ENCODE measurements at places on chromosomes 6 and 20.

- DNase-seq = no peak
These were observed 164.7 kb upstream of the RIMS1 start for GRCh38 chr6:71721642-71722041.

DNA sequence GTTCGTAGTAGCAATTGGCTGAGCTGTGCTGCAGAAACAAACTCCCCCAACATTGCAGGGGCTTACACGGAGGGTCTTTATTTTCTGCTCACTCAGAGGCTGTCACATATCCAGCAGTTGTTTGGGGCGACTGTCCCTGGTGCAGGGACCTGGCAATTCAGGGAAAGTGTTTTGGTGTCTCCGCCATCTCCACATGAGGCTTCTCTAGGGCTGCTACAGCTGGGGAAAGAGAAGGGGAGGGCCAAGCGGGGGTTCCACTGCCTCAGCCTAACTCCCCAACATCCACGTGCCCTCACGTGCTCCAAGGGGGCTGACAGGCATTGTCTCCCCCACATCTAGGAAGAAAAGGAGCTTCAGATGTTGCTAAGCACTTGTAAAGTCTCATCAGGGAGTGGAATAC lies 61.3 kb upstream of the NXT1 start:
- DNase-seq = no peak

DNA sequence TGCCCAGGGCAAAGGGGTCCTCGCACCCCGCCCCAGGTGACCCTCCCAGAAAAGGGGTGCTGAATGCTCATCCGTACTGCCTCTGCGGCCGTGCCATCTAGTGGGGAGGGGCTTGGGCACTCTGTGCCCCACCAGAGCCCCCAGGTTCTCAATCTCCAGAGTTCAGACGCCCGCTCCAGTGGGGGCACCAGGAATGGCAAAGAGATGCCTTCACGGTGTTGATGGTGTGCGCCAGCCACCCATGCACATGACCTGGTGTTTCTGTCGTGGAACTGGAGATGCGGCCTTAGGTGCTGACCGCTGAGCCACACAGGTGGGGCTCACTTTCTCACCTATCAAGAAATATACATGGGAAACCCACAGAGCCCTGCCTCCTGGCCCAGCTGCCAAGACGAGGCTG lies 30.8 kb downstream of the GNAS-AS1 start:
- DNase-seq = no peak

- DNase-seq = no peak
These were observed 131.2 kb upstream of the CDH4 start for GRCh38 chr20:61120595-61121515.

- DNase-seq = no peak
These were observed 115.8 kb upstream of the MAP7 start for GRCh38 chr6:136666041-136666440.

GRCh38 chr6:125277838-125278237 lies 23.9 kb downstream of the HDDC2 start:
- DNase-seq = no peak

- no peak for DNase-seq
These were observed 18.0 kb downstream of the AIG1 start for GRCh38 chr6:143078468-143079324.

DNA sequence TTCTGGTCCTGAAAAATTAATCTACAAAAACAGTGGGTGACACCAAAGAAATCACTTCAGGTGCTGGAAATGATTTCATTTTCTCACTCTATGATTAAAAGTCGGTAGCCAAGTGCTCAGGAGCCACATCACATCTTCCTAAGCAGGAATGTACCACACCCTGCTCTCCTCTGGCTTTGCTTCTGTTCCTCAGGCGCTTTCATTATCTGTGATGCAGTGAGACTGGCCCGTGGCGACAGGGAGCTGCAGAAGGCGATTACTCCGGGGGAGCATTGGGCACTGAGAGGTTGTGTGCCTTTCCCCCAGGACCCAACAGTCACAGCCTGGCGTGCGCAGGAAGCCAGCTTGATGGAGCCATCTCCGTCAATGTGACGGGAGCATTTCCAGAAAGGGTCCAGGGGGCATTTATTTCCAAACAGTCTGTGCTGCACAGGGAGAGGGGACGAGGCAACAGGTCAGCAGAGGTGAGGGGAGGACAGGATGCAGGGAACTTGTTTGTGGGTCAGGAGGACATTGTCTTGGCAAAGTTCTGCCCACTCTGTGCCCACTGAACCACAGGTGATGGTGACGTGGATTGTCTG lies 5.6 kb upstream of the ZNF831 start:
- DNase-seq = no peak

DNA sequence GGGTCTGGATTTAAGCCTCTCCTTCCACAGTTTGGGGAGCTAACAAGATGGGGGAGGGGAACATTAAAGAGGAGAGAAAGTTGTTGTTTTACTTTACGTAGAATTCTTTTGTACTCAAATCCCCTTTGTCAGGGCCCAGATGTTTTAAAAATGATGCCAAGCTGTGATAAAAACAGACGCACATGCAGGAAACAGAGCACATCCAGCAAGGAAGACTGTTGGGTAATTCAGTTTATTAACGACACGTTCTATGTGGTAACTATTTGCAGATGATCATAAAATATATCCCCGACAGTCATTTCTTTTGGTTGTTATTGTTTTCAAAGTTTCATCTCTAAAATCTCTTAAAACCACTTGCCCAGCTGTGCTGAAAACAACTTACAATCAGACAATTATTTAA lies 307.0 kb upstream of the PRDM1 start:
- DNase-seq = no peak

GRCh38 chr20:15887387-15887786 lies 685.9 kb downstream of the KIF16B start:
- DNase-seq = no peak

- no peak for DNase-seq
These were observed 43.4 kb upstream of the TFAP2A start for GRCh38 chr6:10458287-10458686.

DNA sequence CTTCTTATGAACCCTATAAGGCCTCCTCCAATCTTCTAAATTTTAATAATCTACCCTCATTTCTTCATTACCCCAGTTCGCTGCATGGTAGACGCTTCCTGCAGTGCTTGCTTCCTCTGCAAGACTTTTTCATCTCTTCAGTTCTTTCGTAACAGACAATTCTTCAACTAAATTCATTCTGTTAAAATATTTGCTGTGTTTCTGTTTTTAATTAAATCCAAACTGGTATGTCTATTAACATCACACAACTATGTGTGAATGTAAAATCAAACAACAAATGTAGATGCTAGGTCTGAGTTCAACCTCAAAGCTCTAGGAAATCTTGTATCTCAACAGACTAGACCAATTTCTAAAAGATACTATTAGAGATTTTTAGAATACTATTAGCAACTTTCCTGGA lies 199.3 kb downstream of the RNGTT start:
- DNase-seq = no peak

GRCh38 chr6:126805861-126806260 lies 312.6 kb upstream of the RSPO3 start:
- no peak for DNase-seq

- DNase-seq = no peak
These were observed 21.2 kb upstream of the NOP56 start for GRCh38 chr20:2631228-2631627.

DNA sequence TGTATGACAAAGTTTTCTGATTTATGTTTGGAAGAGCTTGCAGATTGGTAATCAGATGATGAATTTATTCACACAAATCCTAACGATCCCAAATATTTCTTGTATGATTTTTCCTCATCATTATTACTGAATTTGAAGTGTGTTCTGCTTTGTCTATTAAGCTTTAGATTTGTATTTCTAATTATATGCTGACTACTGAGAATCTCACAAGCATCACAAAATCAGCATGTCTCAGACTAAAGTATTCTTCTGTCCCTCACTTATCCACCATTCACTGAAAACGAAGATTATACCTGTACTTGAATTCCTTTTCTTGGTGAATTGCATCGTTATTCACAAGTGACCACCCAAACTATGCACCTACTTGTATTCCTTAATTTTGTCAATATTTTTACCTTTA lies 796.3 kb upstream of the MAP3K7 start:
- no peak for DNase-seq

GRCh38 chr6:156848123-156848522 lies 70.9 kb downstream of the ARID1B start:
- DNase-seq = no peak

DNA sequence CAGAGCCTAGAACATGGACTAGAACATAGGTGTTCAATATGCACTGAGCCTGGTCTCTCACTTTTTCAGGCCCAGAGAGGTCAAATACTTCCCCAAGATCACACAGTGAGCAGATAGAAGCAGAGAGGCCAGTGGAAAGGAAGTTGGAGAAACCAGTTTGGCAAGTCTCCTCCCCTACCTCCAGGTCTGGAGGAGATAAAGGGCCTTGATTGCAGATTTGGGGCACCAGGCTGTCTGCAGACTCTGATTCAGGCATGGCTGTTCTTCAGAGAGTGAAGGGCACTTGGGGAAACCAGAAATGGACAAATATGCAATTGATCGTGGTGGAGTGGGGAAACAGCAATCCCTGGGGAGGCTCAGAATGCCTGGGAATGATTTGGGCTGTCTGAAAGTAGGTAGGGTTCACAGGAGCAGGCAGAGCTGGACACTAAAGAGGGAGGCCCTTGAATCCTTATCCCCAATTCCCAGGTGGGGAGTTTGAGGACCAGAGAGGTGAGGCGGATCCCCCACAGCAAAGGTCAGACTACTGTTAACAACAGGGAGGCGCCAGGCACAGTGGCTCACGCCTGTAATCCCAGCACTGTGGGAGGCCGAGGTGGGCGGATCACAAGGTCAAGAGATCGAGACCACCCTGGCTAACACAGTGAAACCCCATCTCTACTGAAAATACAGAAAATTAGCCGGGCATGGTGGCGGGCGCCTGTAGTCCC lies 2.3 kb downstream of the PEDS1 start:
- DNase-seq = no peak

DNA sequence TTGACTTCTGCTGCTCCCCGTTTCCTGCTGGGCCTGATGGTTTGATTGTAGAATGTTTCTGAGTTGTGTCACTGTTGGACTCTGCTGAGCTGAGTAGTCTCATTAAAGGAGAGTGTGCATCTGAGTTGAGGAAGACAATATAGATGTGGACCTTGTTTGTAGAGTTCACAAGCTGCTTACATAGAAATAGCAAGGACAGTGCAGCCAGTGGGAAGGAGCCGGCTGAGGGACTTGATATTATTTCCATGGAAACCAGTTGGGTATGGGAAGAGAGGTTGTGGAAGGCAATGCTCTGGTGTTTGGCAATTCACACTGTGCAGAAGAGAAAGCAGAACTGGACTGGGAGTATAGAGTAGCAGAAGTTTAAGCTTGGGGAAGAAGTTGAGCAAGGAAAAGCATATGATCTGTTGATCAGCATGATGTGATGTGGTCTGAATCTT lies 14.8 kb downstream of the IGF2R start:
- DNase-seq = no peak

DNA sequence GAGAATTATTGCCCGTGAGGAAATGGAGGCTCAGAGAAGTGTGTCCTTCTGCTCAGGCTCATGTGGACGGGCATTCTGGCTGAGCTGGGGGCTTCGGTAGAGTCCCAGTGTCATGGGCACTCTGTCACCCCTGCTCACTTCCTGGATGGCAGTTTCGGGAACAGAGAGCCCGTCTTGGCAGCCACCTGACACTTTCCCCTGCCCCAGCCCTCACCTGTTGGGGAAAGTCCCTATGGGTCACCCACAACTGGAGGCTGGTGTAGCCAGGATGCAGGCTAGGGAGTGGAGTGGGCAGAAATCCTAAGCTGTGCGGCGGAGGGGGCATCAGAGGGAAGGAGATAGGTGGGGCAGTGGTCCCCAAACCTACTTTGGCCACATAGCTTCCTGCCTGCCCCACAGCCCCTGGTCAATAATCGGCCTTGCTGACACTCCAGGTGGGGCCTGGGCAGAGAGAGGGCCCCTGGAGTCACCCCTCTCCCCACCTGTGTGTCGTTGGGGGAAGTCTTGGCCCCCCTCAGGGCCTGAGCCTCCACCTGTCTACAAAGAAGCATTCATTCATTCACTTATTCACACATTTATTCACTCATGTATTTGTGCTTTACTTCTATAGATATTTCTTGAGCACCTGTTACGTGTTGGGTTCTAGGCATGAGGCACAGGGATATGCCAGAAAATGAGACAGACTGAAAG lies 40.5 kb downstream of the SNAI1 start:
- DNase-seq = no peak

GRCh38 chr6:53639520-53639919 lies 26.0 kb downstream of the KLHL31 start:
- DNase-seq = no peak

GRCh38 chr6:125073071-125073470 lies 80.5 kb upstream of the TPD52L1 start:
- no peak for DNase-seq

- no peak for DNase-seq
These were observed 21.1 kb upstream of the EDN1 start for GRCh38 chr6:12269110-12269509.

DNA sequence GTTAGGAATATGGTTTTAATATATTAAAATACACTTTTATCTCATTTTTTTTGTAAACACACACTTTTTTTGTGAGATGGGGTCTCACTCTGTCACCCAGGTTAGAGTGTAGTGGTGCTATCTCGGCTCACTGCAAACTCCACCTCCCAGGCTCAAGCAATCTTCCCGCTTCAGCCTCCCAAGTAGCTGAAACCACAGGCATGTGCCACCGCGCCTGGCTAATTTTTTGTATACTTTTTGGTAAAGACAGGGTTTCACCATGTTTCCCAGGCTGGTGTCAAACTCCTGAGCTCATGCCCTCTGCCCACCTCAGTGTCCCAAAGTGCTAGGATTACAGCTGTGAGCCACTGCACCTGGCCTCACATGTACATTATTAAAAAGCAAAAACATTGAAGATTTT lies 10.8 kb downstream of the IPCEF1 start:
- DNase-seq = no peak

- peak; percentile 27 for DNase-seq
These were observed 44.7 kb downstream of the NFATC2 start for GRCh38 chr20:51497542-51498467.

GRCh38 chr6:14822679-14823078 lies 423.2 kb upstream of the JARID2 start:
- DNase-seq = no peak

DNA sequence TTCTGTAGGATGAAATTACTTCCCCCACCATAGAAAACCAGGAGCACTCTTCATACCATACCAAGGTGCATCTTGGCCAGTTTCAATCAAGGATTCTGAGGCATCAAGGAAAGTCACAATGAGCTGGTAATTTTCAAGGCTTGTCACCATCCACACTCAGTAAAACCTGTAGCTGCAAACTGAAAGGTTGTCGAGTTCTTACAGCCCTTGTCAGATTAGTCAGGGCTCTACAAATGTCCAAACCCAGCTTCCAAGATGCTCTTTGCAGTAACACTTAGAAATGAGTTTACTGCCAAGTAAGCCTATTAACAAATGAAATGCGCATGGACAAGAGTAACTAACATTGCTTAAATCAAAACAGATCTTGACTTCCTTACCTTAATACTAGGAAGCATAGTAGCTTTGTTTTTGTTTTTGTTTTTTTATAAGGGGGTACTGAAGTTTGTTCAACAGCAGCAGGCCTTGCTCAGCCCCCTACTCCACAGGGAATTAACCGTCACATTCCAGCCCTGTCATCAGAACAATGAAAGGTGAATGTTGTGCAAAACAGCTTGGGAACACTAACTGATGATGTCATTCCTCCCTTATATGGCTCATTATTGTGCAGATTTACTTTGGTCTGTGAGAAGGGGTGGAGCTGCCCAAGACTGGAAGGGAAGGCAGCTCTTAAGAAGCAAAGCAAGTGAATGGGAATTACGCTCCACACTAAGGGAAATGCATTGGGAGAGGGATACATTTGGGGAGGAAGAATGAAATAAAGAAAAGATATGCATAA lies 49.9 kb upstream of the TMEM30A start:
- DNase-seq = no peak

Measured in activated CD4-positive, alpha-beta T cell treated with anti-CD3 and anti-CD28 coated beads, Interleukin-2, amount 50 U/mL, for 4 hours (primary cell).